ENCODE measurements at places on chromosomes 5 and 9.

GRCh38 chr5:64765804-64766504 is 2.5 kb downstream of the SREK1IP1 start:
- DNase-seq: no peak

GRCh38 chr5:159861086-159861485 is 55.2 kb upstream of the ADRA1B start:
- DNase-seq: no peak

DNA sequence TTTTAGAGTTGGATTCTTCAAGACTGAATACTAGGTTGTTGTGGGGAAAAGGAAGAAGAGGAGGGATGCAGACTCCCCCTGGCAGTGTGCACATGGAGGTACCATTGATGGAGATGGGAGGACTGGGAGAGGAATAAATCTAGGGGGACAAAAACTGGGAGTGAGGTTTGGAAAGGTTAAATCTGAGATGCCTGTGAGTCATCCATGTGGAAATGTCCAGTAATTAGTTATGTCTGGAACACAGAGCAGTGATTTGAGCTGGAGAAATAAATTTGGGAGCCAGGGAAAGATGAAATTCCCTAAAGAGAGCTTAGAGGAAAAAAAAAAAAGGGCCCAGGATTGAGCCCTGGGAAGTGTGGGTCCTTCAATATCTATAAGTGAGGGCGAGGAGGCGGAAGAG is 8.0 kb upstream of the CCIN start:
- DNase-seq: no peak

DNA sequence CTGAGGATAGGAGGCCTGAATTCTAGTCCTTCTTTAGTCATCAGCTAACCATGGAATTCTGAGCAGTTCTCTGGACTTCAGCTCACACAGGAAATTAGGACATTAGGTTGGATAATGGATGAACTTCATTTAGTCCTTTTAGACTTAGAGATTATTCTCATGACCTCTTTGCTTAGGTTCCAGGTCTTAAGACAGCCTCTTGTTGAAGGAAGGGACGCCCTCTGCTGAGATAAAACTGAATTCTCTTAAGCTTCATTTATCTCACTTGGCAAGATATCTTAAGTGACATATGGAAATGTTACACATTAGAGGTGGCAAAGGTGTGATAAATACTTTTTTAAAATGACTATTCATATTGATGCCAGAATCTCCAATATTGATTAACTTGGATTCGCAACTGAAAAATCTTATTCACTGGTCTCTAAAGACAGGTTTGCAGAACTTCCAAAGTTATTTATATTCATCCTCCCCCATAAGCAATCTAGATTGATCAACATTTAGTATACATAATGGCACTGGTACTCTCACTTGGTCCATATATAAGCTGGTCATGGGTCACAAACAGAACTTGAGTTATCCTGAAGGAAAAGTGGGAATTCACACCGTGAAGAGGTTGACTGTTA is 16.9 kb upstream of the ZNF366 start:
- DNase-seq: peak; percentile 74

DNA sequence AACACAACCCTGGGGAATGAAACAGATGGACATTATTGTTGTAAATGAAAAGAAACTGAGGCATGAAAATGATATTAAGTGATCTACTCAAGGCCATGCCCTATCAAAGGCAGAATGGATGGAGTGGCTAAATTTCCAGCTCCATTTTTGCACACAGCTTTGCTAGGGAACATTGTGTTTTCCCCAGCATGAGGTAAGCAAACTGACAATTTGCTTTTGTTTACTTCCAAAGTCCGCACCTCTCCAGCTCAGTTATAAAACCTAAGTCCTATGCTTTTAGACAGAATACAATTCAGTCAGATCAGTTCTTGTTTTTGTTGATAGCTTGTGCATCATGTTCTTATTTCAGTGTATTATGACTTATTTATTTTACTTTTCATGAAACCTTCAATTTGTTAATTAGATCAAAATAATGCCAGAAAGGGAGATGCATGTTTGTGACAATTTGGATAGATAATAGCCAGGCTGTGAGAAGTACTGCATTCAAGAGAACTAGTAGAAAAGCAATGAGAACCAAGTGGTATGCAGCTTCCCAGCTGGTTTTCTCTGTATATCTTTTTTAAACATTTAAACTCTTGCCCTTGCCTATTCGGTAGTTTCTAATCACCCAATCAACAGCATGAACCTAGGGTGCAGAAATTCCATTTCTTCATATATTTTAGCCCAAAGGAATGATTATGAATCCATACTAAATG is 380.8 kb downstream of the SPATA31D1 start:
- no peak for DNase-seq

- DNase-seq: no peak
Observed at GRCh38 chr9:123608104-123608503, 252.1 kb downstream of the CRB2 start.

Data from LNCaP clone FGC (cell line).